Stomach (tissue), 19 donors: ENCODE measurements at places on chromosomes 1 and 21. TPM values are rescaled to one million over a fixed set of nuclear protein-coding genes. Genes with fewer than 3 reads are reported as not detected.

GRCh38 chr1:107609808-107610207 is 355.2 kb downstream of the VAV3 start:
- no peaks in the 10 kb centered on the region for H3K27me3 ChIP-seq
- no peak for DNase-seq
- H3K36me3 ChIP-seq: no peaks in the 10 kb centered on the region
- H3K27ac ChIP-seq: no peak overlapping the region
- no peak overlapping the region for H3K4me3 ChIP-seq

Gene GABPA
- 47.0 TPM for total RNA-seq

DNA sequence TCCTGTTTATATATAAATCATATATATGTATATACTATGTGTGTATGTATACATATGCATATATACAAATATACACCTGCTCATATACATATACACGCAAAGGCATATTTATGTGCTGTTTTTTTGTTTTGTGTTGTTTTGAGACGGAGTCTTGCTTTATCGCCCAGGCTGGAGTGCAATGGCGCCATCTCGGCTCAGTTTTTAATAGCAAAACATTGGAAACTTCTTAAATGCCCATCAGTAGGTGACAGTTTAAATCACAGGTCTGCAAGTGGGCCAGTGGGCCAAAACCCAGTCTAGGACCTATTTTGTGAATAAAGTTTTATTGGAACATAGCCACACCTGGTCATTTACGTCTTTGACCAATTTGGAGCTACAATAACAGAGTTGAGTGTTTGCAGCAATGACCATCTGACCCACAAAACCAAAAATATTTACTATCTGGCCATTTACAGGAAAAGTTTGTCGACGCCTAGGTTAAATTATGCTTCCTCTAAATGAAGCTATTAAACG is 132.3 kb downstream of the TOMM20 start:
- H3K4me3 ChIP-seq: no peak overlapping the region
- H3K36me3 ChIP-seq: no peaks in the 10 kb centered on the region
- peaks cover 39% of the 10 kb centered on the region for H3K4me1 ChIP-seq
- peak overlapping the region; percentile 91 for H3K27ac ChIP-seq
- H3K27me3 ChIP-seq: no peaks in the 10 kb centered on the region
- DNase-seq: no peak

GRCh38 chr1:225156254-225156653 is 226.8 kb downstream of the DNAH14 start:
- H3K4me3 ChIP-seq: no peak overlapping the region
- no peak overlapping the region for H3K27ac ChIP-seq
- no peaks in the 10 kb centered on the region for H3K27me3 ChIP-seq

Gene COL6A2
- 491 TPM for total RNA-seq

- H3K27ac ChIP-seq: no peak overlapping the region
- H3K27me3 ChIP-seq: no peaks in the 10 kb centered on the region
- no peak for DNase-seq
- no peaks in the 10 kb centered on the region for H3K36me3 ChIP-seq
- H3K4me1 ChIP-seq: no peaks in the 10 kb centered on the region
These were observed 408.4 kb downstream of the NTNG1 start for GRCh38 chr1:107549152-107549810.

DNA sequence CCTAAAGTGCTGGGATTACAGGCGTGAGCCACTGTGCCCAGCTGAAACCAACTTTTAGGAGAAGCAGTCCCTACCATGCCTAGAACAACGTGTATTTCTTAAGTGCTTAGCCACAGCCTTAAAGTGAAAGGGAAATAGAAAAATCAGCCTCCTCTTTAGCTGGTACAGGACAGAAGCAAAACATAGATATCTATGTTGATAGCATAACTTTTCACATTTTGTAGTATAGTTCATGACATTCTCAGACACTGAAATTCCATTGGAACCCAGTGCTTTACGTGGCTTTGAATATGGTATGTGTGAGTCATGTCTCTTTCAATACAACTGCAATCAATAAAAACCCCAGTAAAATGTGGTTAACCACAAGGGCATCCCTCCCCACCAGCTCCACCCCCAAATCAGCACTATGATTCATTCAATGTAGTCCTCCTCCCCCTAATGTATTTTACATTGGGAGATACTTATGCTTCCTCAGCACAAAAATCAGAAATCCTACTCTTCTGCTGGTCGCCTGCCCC is 32.1 kb downstream of the TGFB2 start:
- H3K36me3 ChIP-seq: no peaks in the 10 kb centered on the region
- H3K27me3 ChIP-seq: no peaks in the 10 kb centered on the region
- no peak overlapping the region for H3K4me3 ChIP-seq
- DNase-seq: no peak
- no peak overlapping the region for H3K27ac ChIP-seq
- peaks cover 43% of the 10 kb centered on the region for H3K4me1 ChIP-seq

DNA sequence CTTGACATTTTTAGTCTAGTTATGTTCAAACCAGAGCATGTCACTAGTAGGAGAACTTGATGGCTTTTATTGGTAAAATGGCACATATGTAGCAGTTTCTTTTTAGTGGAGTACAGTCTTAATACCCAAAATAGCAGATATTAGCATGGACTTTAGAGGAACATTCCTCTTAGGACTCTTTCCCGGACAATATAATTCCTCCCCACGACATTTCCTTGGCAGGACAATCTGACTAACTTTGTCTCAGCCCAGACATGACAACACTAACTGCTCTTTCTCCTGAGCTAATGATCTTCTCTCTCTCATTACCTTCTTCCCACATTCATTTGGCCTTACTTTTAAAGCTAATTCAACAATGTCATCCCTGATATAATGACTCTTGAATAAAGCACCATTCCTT is 62.5 kb downstream of the ADAMTS1 start:
- no peaks in the 10 kb centered on the region for H3K4me1 ChIP-seq
- no peaks in the 10 kb centered on the region for H3K36me3 ChIP-seq
- DNase-seq: no peak
- H3K27me3 ChIP-seq: no peaks in the 10 kb centered on the region
- no peak overlapping the region for H3K4me3 ChIP-seq

Gene KCNJ6
- total RNA-seq: 1.3 TPM

DNA sequence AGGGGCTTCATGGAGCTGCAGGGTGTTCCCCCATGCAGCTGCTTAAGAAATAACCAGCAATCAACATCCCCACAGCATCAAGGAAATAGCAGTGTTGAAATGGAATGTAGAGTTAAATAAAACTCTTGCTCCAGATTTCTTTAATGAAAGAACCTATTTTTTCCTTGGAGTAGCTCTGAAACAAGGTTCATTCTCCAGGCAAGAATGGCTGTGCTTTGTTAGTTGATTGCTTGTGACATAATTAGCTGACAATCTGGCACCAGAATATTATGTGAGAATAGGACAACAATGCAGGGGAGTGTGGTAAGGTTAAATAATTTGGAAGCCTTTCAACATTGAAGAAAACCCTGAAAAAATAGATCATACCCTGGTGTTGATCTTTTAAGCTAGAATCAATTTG is 254.2 kb upstream of the RRP15 start:
- H3K27me3 ChIP-seq: no peaks in the 10 kb centered on the region
- no peak overlapping the region for H3K27ac ChIP-seq
- H3K4me1 ChIP-seq: no peaks in the 10 kb centered on the region
- no peak overlapping the region for H3K4me3 ChIP-seq
- DNase-seq: no peak
- H3K36me3 ChIP-seq: no peaks in the 10 kb centered on the region

- H3K27me3 ChIP-seq: no peaks in the 10 kb centered on the region
- no peak for DNase-seq
- no peak overlapping the region for H3K4me3 ChIP-seq
- no peak overlapping the region for H3K27ac ChIP-seq
- H3K4me1 ChIP-seq: no peaks in the 10 kb centered on the region
These were observed 802.8 kb upstream of the CXADR start for GRCh38 chr21:16709866-16710550.

- H3K36me3 ChIP-seq: no peaks in the 10 kb centered on the region
- H3K4me3 ChIP-seq: no peak overlapping the region
- H3K4me1 ChIP-seq: no peaks in the 10 kb centered on the region
- no peaks in the 10 kb centered on the region for H3K27me3 ChIP-seq
- H3K27ac ChIP-seq: no peak overlapping the region
- no peak for DNase-seq
These were observed 49.5 kb downstream of the SETD4 start for GRCh38 chr21:36010801-36011200.

Gene KRTAP19-7
- not detected for total RNA-seq

Gene ITLN2
- not detected for total RNA-seq

- no peaks in the 10 kb centered on the region for H3K27me3 ChIP-seq
- no peak for DNase-seq
- H3K36me3 ChIP-seq: peaks cover 8% of the 10 kb centered on the region
- H3K4me1 ChIP-seq: peaks cover 32% of the 10 kb centered on the region
- H3K4me3 ChIP-seq: no peak overlapping the region
These were observed 83.2 kb downstream of the RGL1 start for GRCh38 chr1:183887826-183888819.

GRCh38 chr1:218887141-218887925 is 286.3 kb upstream of the LYPLAL1 start:
- no peaks in the 10 kb centered on the region for H3K4me1 ChIP-seq
- H3K27me3 ChIP-seq: no peaks in the 10 kb centered on the region
- H3K36me3 ChIP-seq: no peaks in the 10 kb centered on the region
- no peak for DNase-seq

DNA sequence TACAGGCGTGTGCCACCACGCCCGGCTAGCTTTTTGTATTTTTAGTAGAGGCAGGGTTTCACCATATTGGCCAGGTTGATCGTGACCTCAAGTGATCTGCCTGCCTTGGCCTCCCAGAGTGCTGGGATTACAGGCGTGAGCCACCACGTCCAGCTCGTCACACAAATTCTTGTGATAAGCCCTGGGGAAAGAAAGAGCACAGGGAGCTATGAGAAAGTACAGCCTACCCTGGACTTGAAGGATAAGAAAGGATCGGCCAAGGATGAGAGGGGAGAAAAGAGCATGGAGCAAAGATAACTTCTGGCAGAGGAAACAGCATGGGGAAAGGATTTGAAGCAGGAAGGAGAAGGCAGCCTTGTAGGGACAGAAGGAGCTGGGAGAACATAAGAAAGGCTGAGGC is 29.2 kb downstream of the SESN2 start:
- no peaks in the 10 kb centered on the region for H3K27me3 ChIP-seq
- H3K4me3 ChIP-seq: no peak overlapping the region
- no peak overlapping the region for H3K27ac ChIP-seq
- H3K36me3 ChIP-seq: peaks cover under 1% of the 10 kb centered on the region
- no peak for DNase-seq

Gene PCAT6
- not detected for total RNA-seq

DNA sequence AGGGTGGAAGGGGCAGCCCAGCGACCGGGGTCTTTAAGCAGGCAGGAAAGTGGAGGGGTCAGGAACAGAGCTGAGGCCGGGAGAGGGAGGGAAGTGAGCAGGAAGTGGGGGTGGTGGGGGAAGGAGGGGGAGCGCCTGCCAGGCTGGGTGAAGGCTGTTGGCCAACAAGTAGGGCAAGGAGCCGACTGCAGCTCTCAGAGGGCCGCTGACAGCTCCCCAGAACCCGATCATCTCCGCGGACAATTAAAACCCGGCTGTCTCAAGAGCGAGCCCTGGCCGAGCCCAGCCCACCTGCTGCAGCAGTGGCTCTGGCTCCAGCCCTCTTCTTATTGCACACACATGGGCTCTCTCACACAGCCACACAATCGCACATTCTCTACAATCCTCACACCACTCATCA is 51.6 kb downstream of the GRIK3 start:
- no peaks in the 10 kb centered on the region for H3K36me3 ChIP-seq
- DNase-seq: peak; percentile 23

DNA sequence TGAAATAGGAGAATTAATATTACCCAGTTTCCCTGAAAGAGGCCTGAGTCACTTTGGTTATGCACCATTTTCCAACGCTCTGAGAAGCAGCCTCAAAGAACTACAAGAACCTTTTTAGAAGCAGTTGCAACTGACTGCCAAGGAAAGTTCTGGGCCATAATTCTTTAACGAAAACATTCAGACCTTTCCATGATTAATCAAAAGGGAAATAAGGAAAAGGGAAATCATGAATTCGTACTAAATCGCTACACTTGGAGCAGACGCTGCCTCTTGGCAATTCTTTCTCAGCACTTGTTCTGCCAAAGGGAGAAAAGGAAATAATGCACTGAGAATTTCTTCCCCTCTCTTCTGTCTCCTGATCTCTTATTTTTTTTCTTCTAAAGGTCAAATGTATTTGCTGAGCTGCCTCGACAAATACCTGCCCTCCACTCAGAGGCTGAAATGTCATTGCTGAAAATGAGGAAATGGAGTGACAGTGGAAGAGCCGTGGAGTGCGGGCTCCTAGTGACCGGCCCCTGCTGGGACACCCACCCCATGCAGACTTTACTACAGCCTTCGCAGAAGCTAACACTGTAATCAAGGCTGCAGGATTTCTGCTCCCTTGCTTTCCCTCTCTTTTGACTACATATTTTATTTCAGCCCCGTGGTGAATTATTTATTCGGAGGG is 67.9 kb upstream of the GALNT2 start:
- H3K4me3 ChIP-seq: no peak overlapping the region
- no peak for DNase-seq
- peak overlapping the region; percentile 20 for H3K27ac ChIP-seq
- no peaks in the 10 kb centered on the region for H3K4me1 ChIP-seq

Gene TLCD4
- 14.0 TPM for total RNA-seq

DNA sequence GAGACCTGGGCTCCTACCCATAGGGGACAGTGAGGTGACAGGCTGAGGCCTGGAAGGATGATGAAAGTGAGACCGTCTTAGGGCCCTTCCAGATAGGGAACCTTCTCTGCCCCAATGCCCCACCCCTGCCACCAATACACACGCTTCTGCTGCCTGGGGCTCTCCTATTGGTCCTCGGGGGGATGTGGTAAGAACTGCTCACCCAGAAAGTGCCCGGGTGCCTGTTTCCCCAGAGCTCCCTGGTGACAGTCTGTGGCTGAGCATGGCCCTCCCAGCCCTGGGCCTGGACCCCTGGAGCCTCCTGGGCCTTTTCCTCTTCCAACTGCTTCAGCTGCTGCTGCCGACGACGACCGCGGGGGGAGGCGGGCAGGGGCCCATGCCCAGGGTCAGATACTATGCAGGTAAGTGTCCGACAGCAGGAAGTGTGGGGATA is 948 bp downstream of the SEMA4A start:
- H3K27ac ChIP-seq: no peak overlapping the region
- peaks cover 19% of the 10 kb centered on the region for H3K27me3 ChIP-seq
- peaks cover 9% of the 10 kb centered on the region for H3K36me3 ChIP-seq
- H3K4me1 ChIP-seq: peaks cover 5% of the 10 kb centered on the region
- peak overlapping the region; percentile 24 for H3K4me3 ChIP-seq
- peak; percentile 46 for DNase-seq

DNA sequence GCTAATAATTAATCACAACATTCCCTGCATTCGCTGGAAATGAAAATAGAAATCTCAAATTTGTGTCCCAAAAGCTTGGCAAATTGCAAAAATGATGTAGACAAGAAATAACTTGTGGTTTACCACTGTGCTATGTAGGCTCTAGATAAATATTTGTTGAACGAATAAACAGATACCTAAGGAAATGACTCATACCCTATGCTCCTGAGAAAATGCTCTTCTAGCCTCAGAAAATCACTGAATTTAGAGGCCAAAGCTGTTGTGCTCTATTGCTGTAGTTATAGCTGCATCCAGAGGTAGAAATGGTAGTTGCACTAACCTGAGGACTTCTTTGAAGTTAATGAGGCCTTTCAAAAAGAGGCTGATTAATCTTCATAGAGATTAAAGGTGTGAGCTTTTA is 142.0 kb upstream of the ZNHIT6 start:
- H3K36me3 ChIP-seq: no peaks in the 10 kb centered on the region
- H3K4me3 ChIP-seq: no peak overlapping the region
- no peaks in the 10 kb centered on the region for H3K27me3 ChIP-seq
